NCI-H2081 treated with DMSO at 0.1 percent for 48 hours (cell line): ENCODE measurements at places on chromosomes 3 and 15.

- no peak for DNase-seq
Measured at GRCh38 chr15:52114261-52115055, 1.9 kb upstream of the BCL2L10 start.

DNA sequence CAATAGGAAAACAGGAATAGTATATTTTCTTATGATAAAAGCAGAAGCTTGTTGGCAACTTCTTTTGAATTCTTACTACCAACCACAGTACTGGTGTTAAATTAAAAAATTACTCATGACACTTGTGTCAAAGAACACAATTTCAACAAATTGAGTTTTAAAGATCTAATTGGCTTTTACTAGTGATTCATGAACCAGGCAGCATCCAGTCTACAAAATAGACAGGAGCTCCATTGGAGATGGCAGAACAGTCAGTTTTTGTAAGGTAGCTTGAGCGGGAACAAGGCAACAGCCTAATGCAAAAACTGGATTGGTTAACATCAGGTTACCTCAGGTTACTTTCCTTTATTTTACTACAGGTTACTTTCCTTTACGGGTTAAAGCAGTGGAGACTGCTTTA is 181.3 kb upstream of the THBS1 start:
- DNase-seq = no peak

DNA sequence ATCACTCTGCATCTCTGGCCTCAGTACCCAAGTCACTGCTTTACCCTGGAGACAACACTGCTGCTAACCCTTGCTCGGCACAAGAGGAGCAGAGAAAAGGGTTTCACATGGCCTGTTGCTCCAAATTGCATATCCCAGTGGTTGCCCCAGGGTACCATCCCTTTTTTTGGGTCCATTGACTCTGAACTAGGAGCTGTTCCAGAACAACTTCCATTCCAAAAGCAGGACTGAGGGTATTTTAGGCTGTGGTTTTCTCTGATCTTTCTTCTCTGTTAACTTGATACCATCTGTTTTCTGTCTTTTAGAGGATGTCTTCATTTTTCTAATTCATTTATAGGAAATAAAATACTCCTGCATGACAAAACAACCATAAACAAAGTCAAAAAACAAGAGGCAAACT is 17.3 kb upstream of the RYK start:
- no peak for DNase-seq

GRCh38 chr15:95450413-95450812 is 880.1 kb upstream of the NR2F2 start:
- DNase-seq = no peak

DNA sequence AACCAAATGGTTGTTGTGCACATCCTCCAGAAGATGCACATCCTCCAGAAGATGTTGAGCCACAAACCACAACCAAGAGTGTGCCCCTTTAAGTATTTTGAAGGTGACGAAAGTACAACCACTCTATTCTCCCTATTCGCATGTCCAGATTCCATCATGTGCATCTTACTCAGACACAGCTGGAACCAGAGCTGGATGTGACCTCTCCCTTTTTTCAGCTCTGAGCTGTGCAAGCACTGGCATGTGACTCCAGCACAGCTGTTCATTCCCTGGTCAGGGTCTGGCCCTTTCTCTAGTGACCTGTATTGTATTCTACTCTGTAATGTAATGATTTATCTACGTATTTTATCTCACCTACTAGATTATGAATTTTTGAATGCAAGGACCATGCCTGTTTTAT is 29.3 kb upstream of the DLG1 start:
- DNase-seq = no peak

- DNase-seq = no peak
Measured at GRCh38 chr3:157487339-157487738, 15.9 kb downstream of the VEPH1 start.
